Immature natural killer cell (primary cell): ENCODE measurements at places on chromosomes 6 and 20.

DNA sequence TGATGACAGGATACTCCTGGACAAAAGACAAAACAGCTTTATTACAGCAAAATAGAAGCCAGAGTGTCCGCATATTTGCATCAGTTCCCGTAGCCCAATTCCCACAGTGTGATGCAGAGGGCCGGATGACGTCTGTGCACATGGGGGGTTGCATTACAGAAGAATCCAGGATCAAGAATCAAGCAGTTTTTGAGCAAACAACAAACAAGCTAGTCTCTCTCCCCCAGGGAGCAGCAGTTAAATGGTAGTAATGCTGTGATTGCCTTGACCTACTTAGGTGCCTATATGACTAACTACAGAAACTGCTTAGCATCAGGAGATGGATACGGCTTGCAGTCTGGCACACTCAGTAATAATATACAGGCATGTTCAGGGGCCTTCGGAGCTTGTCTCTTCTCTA, 3.2 kb upstream of the SDHAF4 start:
- DNase-seq: no peak

DNA sequence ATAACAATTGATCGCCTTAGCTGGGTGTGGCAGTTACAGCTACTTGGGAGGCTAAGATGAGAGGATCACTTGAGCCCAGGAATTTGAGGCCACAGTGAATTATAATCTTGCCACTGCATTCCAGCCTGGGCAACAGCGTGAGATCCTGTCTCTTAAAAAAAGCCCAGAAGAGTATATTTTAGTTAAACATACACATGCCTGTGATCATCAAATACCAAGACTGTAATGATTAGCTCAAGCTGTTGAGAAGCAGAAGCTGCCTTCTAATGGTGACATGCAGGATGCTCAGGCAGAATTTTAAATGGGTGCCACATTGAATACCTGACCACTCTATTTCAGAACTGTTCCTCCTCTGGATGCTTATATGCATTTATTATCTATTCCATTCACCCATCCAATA, 8.9 kb upstream of the TMEM14A start:
- no peak for DNase-seq

GRCh38 chr6:23688650-23689049, 437.4 kb upstream of the NRSN1 start:
- no peak for DNase-seq

- DNase-seq: no peak
Measured at GRCh38 chr6:126307849-126308248, 32.1 kb upstream of the CENPW start.

- no peak for DNase-seq
Measured at GRCh38 chr20:8693709-8694108, 375.2 kb upstream of the PLCB4 start.

- DNase-seq: no peak
Measured at GRCh38 chr20:21154692-21155091, 28.8 kb downstream of the KIZ start.

GRCh38 chr6:70547313-70547712, 19.4 kb upstream of the SDHAF4 start:
- no peak for DNase-seq

- DNase-seq: no peak
Measured at GRCh38 chr6:93323630-93324029, 95.7 kb downstream of the EPHA7 start.

- DNase-seq: no peak
Measured at GRCh38 chr6:48658915-48659314, 547.9 kb upstream of the PTCHD4 start.

DNA sequence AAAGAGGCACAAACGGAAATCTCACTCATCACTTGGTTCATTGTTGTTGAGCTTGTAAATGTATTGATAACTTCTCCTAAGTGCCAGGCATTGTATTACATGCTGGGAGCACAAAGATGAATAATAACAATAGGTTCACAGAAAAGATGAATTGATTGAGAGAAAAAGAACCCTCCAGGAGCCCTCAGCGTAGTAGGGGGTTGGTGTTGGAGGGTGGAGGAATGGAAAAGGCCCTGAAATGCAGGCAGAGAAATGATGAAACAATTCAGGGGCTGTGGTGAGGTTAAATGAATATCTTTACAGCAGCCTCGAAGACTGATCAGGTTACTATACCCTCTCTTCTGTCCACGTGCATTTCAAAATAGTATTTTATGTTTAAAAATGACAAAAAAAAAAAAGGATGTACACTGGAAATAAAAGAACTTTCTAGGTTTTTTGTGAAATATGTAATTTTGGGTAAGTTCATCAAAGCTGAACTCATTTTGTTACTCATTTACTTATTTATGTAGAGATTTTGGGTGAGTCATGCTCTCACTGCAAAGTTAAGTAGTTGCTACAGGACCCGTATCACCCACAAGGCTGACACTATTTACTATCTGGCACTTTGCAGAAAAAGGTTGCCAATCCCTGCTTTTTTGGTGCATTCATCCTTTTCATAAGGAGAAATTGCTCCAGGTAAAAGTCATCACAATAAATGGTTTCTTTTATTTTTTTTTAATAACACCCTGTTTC, 277.3 kb downstream of the ZNF217 start:
- DNase-seq: no peak

- peak; percentile 23 for DNase-seq
Measured at GRCh38 chr6:36109092-36109491, 21.2 kb upstream of the MAPK13 start.
